Non-pigmented ciliary epithelial cell (primary cell): ENCODE measurements at places on chromosomes 1 and 21.
A peak's percentile ranks its signal among the peaks of the same experiment; 100 is the strongest.

DNA sequence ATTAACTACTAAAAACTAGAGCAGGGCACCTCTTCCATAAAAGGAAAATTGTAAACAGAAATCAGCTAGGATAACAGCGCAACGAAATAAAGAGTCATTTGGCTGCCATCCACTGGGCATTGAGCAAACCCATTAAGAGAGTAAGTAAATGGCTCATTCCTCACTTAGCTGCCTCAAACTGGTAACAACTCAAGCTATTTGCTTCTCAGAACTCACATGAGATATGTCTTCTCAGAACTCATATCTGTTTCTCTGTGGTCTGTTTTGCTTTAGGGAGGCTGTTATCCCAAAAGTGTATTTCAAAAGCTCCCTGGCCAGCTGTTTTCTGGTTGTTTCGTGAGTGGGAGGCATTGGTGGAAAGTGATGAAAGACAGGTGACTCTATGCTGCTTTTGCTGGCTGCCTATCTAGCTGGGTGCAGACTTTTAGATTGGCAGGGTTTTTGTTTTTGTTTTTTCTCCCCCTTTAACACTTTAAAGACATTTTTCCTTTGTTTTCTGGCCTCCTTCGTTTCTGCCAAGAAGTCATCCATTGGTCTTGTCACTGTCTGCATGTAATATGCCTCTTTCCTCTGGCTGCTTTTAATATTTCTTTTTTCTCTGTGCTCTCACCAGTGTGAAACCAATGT lies 269.2 kb upstream of the RGS18 start:
- DNase-seq: no peak

GRCh38 chr1:33256471-33257206 lies at the start of gene ZNF362:
ZNF362 (plus strand) TSS chr1:33256492; CDS start chr1:33270575, 14,083 bp downstream.
- DNase-seq: peak; percentile 23

- DNase-seq: no peak
Observed at GRCh38 chr1:184499616-184500015, 112.8 kb downstream of the C1orf21 start.

GRCh38 chr1:97088391-97088790 lies 366.8 kb downstream of the PTBP2 start:
- no peak for DNase-seq

GRCh38 chr1:155091071-155092051 lies 12.7 kb downstream of the EFNA3 start:
- DNase-seq: no peak

GRCh38 chr1:174534789-174535188 lies 87.0 kb downstream of the GPR52 start:
- peak; percentile 24 for DNase-seq

DNA sequence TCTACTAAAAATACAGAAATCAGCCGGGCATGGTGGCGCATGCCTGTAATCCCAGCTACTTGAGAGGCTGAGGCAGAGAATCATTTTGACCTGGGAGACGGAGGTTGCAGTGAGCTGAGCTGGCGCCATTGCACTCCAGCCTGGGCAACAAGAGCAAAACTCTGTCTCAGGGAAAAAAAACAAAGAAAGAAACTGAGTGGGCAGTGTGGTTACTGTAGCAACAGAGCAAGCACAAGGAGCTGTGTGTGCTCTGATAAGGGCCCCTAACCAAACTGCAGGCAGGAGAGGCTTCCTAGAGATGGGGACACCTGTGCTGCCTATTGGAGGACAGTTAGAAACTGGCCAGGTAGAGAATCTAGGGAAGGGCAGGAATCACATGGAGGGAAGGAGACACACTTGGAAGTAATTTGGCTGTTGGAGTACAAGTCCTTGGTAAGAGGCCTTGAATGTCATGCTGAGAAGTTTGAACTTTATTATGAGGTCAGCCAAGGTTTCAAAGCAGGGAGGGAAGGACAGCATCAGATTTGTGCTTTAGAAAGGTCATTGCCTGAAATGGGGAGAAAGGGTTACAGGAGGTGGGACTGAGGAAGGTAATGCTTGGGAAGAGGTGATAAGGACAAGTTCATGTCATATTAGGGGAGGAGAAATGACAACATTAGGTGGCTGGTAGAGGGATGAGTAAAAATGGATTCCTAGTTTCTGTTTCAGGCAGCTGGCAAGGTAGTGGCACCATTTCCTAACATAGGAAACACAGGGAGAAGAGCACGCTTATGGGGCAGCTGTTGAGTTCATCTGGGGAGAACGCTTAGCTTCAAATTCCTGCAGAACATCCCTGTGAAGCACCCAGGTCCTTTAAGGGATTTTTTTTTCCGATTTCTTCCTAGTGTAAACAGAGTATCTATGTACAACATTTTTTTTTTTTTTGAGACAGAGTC lies 69.2 kb upstream of the ARTN start:
- DNase-seq: no peak

GRCh38 chr21:33893917-33894316 lies 21.7 kb downstream of the ATP5PO start:
- peak; percentile 10 for DNase-seq

GRCh38 chr1:8410791-8411190 lies 92.9 kb downstream of the SLC45A1 start:
- DNase-seq: no peak

DNA sequence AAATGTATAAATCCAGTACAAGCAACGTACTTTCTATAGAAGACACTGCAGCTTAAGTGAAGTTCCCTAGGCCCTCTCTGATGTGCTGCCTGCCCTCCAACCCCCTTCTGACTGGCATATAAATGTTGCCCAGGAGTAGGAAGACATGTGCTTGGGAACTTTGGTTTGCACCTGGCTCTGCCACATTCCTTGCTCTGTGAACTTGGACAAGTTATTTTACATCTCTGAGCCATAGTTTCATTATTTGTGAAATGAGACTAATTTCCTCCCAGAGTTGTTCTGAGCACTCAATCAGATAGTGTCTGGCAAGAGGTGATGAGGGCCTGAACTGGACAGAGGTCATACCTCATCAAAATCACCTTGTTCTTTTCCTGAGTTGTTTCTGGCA lies 3.5 kb upstream of the PHC2 start:
- no peak for DNase-seq

DNA sequence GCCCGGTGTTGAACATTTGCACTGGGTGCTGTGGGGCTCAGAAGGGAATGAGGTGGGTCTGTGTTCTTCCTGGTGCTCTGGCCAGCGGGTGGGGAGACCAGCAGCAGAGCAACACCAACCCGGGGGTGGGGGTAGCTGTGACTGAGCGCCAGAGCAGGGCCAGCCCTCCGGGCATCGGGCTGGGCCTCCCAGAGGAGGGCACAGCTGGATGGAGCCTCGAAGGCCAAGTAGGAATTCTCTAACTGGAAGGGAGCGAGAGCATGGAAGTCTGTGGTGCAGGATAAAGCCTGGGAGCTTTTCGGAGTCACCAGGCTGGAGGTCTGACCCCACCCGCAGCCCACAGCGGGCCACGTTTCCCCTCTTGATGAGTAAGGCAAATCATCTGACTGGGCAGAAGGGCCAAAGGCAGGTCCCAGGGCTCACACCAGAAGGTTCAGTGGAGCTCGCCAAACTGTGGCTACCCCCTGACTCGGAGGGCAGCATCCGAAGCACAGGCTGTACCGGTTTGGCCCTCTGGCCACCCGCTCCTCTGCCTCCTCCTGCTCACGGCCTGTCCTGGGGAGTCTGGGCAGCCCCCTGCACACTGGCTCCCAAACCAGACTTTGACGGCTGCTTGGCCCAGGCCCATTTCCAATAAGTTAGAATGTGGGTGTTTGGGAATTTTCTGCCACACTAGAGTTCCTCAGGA lies 18.8 kb downstream of the SLC1A7 start:
- no peak for DNase-seq

DNA sequence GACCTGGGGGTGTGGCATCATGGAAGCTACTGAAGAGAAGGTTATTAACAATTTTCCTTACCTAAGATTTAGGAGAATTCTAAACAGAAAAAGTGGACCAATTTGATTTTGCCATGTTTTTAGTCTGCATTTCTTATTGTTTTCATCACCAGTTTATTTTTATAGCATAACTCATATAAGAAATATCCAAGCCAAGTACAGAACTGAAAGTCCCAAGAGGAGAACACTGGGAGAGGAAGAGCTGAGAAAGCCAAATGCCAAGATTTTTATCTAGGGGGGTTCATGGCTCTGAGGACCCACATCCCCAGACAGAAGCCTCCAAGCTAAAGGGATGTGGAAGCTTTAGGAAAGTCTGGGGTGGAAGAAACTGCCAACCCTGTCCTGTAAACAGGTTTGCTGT lies 109.4 kb upstream of the DUSP10 start:
- no peak for DNase-seq

GRCh38 chr1:9721606-9722377 lies 70.3 kb downstream of the PIK3CD start:
- no peak for DNase-seq

- DNase-seq: no peak
Observed at GRCh38 chr1:221411283-221411682, 330.6 kb downstream of the DUSP10 start.

DNA sequence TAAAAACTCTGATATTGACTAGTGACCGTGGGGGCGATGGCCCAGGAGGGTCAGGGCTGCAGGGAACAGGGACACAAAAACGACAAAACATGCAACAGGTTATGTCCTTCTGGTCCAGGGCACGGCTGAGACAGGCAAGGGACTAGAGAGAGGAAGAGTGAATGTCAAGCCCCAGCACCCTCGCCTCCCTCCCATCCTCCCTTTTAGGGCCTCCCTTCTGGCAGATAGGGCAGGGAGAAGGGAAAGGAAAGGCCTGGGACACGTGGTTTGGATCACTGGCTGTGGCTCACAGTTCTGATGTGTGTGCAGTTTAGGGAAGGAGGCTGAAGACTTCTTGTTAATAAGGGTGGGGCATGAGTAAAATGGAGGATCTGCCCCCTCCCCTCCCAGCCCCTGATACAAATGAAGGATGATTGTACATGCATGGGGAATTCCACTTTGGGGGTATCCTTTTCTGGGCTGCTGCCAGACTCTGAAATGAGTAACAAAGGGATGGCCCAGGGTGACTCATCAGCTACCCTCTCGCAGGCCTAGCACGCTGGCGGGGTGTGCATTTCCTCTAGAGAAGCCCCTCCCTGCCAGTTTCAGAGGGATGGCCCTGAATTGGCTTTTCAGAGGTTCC lies 14.2 kb downstream of the CAPN2 start:
- no peak for DNase-seq

GRCh38 chr1:64173336-64173940 lies 30.0 kb upstream of the UBE2U start:
- no peak for DNase-seq

- DNase-seq: no peak
Observed at GRCh38 chr1:20885121-20885520, 98.0 kb upstream of the HP1BP3 start.

DNA sequence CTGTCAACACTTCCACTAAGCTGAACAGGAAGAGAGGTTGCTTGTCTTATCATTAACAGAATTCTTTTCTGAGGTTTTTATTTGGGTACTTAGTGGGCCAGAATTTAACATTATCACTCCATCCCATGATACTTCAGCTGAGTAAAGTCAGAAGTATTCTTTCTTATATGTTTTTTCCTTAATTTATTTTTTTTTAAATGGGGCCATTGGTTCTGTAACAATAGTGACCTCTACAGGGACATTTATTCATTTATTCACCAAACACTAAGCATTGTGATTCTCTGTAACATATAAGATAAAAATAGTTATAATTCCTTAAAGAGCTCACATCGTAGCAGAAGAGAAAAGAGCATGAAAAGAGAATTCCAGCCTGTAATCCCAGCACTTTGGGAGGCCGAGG lies 9.8 kb downstream of the GREM2 start:
- DNase-seq: no peak

DNA sequence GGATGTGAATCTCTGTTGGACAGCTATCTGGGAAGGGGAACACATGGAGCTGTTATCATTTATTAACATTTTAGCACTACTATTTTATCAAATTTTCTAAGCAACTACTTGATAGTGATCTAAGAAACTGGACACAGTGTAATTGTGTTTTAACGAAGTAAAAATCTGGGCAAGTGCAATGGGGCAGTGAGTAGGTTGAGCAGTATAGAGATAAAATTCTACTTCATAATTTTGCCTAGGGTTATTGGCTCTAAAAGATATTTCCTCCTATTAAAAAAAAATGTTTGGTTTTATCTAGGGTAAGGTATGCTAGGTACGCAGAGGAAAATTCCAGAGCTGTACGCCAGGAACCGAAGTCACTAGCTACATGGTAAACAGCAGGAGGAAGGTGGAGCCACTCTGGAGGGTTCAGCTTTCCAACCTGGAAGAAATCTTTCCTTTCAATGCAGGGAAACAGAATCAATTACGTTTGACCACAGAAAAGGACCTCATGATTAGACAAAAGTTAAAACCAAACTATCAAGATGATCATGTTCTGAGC lies 43.3 kb downstream of the BCAR3 start:
- no peak for DNase-seq

DNA sequence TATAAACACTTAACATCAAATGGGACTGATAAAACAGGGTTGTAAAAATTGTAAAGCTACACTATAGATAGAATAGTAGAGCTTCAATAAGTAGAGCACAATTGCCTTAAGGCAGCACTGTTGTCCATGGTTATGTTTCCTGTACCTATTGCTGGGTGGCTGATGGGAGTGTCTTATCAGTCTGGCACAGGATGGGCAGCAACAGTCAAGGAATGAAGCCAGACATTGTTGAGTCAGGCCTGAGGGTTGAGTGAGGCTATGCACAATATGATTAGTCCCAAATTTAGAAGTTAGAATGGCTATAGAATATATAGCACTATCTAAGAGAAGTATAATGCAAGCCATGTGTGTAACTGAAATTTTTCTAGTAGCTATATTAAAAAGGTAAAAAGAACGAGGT lies 25.0 kb upstream of the CD1D start:
- no peak for DNase-seq

GRCh38 chr21:37984416-37984815 lies 68.2 kb upstream of the KCNJ6 start:
- DNase-seq: no peak

GRCh38 chr1:39826583-39826982 lies 37.9 kb upstream of the BMP8B start:
- DNase-seq: no peak

GRCh38 chr1:1120866-1121591 lies 5.1 kb upstream of the C1orf159 start:
- no peak for DNase-seq

DNA sequence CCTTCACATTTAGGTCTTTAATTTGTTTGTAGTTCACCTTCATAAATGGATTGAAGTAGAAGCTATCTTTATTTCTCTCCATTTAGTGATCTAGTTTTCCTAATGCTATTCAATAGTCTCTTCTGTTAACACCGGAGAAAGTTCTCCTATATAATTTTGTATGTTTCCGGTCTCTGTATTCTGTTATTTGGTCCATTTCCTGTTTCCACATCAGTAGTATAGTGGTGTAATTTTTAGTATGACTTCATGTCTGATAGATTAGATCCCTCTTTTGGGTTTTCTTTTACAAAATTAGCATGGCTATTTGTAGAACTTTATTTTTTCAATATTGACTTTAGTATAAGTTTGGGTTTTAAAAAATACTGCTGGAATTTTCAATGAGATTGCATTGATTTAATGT lies 41.6 kb upstream of the PKP1 start:
- DNase-seq: no peak

DNA sequence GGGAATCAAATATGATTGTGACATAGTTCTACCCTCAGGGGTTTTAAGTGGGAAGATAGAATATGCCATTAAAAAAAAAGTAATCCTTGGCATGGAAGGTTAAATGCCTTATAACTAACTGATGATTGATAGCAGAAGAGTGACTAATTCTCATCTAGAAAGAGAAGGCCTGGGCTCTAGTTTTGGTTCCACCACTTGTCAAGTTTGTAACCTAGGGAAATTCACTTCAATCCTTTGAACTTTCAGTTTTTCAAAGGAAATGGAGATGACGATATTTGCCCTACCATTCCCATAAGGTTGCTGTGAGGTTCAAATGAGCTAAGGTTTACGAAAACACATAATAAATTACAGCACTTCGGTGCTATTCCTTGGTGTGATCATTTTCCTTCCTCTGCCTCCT lies 88.5 kb downstream of the GPR88 start:
- DNase-seq: no peak

- DNase-seq: peak; percentile 97
Observed at GRCh38 chr1:192485692-192486436, 89.7 kb upstream of the RGS1 start.
